ENCODE measurements at places on chromosomes 11 and 22.

DNA sequence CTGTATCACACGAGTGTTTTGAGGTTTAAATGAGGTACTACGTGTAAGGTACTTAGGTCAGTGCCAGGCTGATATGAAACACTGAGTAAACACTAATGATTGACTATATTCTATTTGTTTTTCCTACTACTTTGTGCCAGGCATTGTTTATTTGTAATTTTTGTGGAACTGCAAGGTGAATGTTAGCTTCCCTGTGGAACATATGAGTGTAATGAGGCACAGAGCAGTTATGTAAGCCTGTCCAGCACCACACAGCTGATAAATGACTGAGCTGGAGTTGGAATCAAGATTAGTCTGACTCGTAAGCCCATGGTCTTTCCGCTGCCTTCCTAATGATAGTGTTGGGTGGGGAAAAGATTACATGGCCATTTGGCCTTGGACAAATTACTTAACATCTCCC lies 5.9 kb downstream of the SLC37A2 start:
- no peak overlapping the region for H3K27ac ChIP-seq
- no peaks in the 10 kb centered on the region for H3K36me3 ChIP-seq
- H3K4me3 ChIP-seq, result no peak overlapping the region
- H3K4me1 ChIP-seq, result peaks cover 18% of the 10 kb centered on the region
- peaks cover 28% of the 10 kb centered on the region for H3K27me3 ChIP-seq

DNA sequence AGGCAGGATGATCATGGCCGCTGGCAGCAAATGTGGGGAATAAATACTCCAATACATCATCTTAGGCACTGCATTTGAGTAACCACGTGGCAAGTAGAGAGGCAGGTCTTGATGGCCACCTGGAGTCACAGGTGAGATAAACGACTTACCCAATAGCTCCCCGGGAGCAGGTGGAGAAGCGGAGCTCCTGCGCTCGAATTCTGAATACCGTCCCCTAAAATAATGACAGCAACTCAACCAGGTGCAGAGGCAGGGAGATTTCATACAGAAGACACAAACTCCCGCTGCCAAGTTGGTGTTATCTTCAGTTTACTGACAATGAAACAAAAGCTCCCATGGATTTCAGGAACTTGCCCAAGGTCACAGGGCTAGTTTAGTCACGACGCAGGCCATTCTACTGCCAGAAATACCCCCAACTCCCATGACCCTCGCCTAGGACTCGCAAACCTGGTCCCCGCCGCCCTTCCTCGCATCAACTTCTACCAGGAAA lies 437 bp downstream of the SLC43A3 start:
- H3K36me3 ChIP-seq, result peaks cover 37% of the 10 kb centered on the region
- peak overlapping the region; percentile 94 for H3K27ac ChIP-seq
- peaks cover 58% of the 10 kb centered on the region for H3K4me1 ChIP-seq
- peak overlapping the region; percentile 83 for H3K4me3 ChIP-seq

DNA sequence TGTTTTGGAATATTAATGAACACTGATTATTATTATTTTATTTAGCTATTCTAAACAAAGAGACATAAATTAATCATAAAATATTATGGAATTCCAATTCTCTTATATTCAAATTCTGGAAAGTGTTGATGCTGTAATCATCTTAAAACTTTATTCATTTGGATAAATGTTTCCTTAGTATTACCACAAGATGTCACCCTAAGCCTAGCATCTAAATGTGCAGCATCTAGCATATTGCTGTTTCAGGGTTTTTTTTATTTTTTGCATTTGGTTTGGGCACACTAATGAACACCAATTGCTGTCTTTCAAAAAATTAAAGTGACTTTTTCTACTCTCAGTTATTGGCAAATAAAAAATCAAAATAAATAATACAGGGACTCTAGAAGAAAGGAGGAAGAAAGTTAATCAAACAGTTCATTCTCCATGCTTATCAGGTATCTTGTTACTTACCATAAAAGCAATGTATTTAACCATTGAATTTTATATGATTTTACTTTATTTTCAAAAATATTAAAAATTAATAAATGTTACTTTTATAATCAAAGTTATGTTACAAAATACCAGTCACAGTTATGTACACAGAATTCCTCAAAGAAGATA lies 31.8 kb downstream of the DLG2 start:
- peak; percentile 27 for DNase-seq
- H3K36me3 ChIP-seq, result no peaks in the 10 kb centered on the region
- no peaks in the 10 kb centered on the region for H3K4me1 ChIP-seq
- H3K4me3 ChIP-seq, result no peak overlapping the region

DNA sequence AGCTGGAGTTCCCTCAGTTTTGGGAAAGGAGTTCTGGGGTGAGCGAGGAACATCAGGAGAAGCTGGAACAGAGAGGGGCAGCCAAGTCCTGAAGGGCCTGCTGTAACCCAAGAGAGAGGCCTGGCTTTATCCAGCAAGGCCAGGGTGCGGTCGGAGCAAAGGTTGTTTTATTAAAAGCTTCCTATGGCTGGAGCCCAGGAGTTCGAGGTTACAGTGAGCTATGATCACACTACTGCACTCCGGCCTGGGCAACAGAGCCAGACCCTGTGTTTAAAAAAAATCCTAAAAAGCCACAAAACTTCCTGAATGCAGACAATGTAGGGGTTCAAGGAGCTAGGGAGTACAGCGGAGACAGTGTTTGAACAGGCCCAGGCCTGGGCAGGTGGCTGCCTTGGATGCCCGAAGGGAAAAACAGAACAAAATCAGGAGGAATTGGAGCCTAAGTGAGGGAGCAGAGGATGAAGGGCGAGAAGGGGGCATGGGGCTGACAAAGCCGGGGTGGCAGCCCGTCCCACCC lies 22.2 kb upstream of the MALAT1 start:
- H3K4me3 ChIP-seq, result peak overlapping the region; percentile 88
- H3K27me3 ChIP-seq, result peaks cover 2% of the 10 kb centered on the region
- DNase-seq, result no peak
- peaks cover 32% of the 10 kb centered on the region for H3K4me1 ChIP-seq

- no peak overlapping the region for H3K27ac ChIP-seq
- DNase-seq, result no peak
- H3K4me1 ChIP-seq, result no peaks in the 10 kb centered on the region
- H3K36me3 ChIP-seq, result no peaks in the 10 kb centered on the region
- H3K4me3 ChIP-seq, result no peak overlapping the region
Observed at GRCh38 chr22:23415490-23415851, 164.6 kb downstream of the IGLL1 start.

- H3K4me1 ChIP-seq, result peaks cover 24% of the 10 kb centered on the region
- DNase-seq, result peak; percentile 36
- peaks cover 16% of the 10 kb centered on the region for H3K27me3 ChIP-seq
- peak overlapping the region; percentile 73 for H3K4me3 ChIP-seq
Observed at GRCh38 chr22:28443526-28443876, 236.1 kb downstream of the TTC28 start.

GRCh38 chr11:47220401-47220821 lies 5.6 kb downstream of the DDB2 start:
- no peak for DNase-seq
- H3K4me3 ChIP-seq, result no peak overlapping the region
- peaks cover 49% of the 10 kb centered on the region for H3K36me3 ChIP-seq
- H3K27me3 ChIP-seq, result no peaks in the 10 kb centered on the region

DNA sequence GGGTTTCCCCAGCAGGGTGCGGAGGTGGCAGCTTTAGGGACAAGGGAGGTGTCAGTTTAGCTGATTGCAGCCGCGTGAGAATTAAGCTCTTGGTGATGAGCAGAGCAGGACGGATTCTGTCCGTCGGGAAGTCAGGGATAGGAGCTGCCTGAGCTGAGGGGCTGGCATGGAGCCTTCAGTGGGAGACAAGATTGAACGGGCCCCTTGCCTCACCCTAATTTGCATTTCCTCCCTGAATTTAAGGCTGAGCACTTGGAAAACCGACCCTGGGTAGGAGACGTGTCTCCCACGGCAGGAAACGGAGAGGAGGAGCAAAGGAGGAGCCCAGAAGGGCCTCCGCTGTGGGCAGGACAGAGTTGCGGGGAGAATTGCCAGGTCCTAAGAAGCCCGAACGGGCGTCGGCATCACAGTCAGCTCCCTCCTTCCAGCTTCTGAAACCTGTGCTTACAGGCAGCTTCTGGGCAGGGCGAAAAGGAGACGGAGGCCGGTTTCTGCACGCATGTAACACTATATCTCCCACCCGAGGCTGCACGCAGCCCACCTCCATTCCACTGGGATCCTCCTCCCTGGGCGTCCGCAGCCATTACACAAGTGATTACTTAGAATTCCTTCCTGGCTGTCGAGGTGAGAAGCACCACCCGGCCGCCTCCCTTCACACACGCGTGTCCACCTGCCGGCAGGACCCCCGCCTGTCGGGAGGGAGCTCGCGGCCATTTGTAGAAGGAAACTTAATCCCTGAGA lies 345.8 kb downstream of the BRD1 start:
- no peaks in the 10 kb centered on the region for H3K27me3 ChIP-seq
- DNase-seq, result no peak
- H3K4me3 ChIP-seq, result no peak overlapping the region

DNA sequence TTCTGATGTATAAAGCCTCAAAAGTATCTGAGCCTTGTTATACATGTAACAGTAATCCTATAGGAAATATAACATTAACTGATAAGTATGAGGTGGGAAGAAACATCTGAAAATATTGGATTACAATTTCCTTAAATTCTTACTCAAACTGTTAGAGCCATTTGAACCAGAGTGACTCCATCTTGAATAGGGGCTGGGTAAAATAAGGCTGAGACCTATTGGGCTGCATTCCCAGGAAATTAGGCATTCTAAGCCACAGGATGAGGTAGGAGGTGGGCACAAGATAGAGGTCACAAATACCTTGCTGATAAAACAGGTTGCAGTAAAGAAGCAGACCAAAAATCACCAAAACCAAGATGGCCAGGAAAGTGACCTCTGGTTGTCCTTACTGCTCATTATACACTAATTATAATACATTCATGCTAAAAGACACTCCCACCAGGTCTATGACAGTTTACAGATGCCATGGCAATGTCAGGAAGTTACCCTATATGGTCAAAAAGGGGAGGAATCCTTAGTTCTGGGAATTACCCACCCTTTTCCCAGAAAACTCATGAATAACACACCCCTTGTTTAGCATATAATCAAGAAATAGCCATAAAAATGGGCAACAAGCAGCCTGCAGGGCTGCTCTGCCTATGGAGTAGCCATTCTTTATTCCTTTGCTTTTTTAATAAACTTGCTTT lies 114.9 kb downstream of the PGR start:
- no peak overlapping the region for H3K27ac ChIP-seq
- no peak overlapping the region for H3K4me3 ChIP-seq
- no peaks in the 10 kb centered on the region for H3K36me3 ChIP-seq
- no peaks in the 10 kb centered on the region for H3K27me3 ChIP-seq
- DNase-seq, result no peak
- no peaks in the 10 kb centered on the region for H3K4me1 ChIP-seq

GRCh38 chr11:45025716-45026492 lies 75.2 kb upstream of the TP53I11 start:
- H3K4me1 ChIP-seq, result peaks cover 11% of the 10 kb centered on the region
- no peak overlapping the region for H3K4me3 ChIP-seq
- DNase-seq, result peak; percentile 16
- H3K36me3 ChIP-seq, result no peaks in the 10 kb centered on the region
- H3K27ac ChIP-seq, result peak overlapping the region; percentile 71

GRCh38 chr11:71153005-71153390 lies 99.4 kb downstream of the SHANK2 start:
- no peak for DNase-seq
- H3K4me3 ChIP-seq, result no peak overlapping the region
- H3K4me1 ChIP-seq, result no peaks in the 10 kb centered on the region
- H3K27ac ChIP-seq, result no peak overlapping the region
- H3K36me3 ChIP-seq, result no peaks in the 10 kb centered on the region
